ENCODE measurements at places on chromosomes 4 and X.

- DNase-seq, result no peak
Observed at GRCh38 chrX:129682979-129683378, 28.2 kb upstream of the APLN start.

- no peak for DNase-seq
Observed at GRCh38 chr4:177351622-177352244, 42.1 kb downstream of the NEIL3 start.

GRCh38 chr4:170775851-170776250 is 686.1 kb upstream of the AADAT start:
- no peak for DNase-seq

- DNase-seq, result no peak
Observed at GRCh38 chr4:41967392-41967791, 14.2 kb upstream of the DCAF4L1 start.

- DNase-seq, result no peak
Observed at GRCh38 chr4:1695913-1696312, 11.8 kb upstream of the FAM53A start.

- no peak for DNase-seq
Observed at GRCh38 chr4:80228460-80228859, 31.2 kb downstream of the PRDM8 start.
